ENCODE measurements at places on chromosomes 5 and 9. TPM values are rescaled to one million over a fixed set of nuclear protein-coding genes. Genes with fewer than 3 reads are reported as not detected.

SHROOM1 gene
- 5.2 TPM for total RNA-seq

- no peak overlapping the region for H3K27ac ChIP-seq
- no peaks in the 10 kb centered on the region for H3K4me1 ChIP-seq
- H3K36me3 ChIP-seq: no peaks in the 10 kb centered on the region
- no peak for DNase-seq
- no peaks in the 10 kb centered on the region for H3K27me3 ChIP-seq
Measured at GRCh38 chr5:158368686-158369085, 509.7 kb upstream of the CLINT1 start.

DNA sequence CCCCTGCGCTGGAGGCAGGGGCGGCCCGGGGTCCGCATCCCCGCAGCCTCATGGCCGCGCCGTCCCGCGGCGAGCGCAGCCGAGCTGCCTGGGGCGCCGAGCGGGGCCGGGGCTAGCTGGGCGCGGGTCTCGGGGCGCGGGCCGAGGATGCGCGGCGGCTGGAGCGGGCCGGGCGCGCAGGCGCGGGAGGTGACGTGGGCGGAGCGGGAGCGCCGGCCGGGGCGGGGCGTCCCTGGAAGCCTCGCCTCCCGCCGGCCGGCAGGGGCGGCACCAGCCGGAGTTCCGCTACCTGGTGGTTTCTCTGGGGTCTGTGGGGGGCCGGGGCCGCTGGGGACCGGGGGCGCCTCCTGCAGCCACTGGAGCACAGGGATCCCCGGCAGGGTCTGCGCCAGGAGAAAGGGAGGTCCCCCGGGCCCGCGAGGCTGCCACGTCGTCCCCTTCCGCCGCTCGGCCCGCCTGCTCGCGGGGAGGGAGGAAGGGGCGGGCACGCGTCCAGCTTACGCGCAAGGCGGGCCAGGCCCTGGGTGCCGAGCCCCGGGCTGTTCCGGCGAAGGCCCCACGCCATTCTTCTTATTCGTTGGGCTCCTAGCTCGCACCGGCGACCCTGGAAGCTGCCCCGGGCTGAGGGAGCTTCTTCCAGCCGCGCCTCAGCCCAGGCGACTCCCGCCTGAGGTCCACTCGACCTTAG lies at the start of gene LPCAT1:
TSS of gene LPCAT1 (minus strand) at position 168 of the 688 bp plus-strand sequence. CDS start at position 52, 116 bp downstream.
- peak within 1 kb of the TSS; percentile 71 for H3K4me3 ChIP-seq
- H3K4me1 ChIP-seq: peaks cover 21% of the 10 kb centered on the region
- H3K27me3 ChIP-seq: no peaks in the 10 kb centered on the region
- H3K36me3 ChIP-seq: no peaks in the 10 kb centered on the region
- H3K27ac ChIP-seq: peak within 1 kb of the TSS; percentile 98
- peak; percentile 79 for DNase-seq

PAEP gene
- total RNA-seq: not detected

DNA sequence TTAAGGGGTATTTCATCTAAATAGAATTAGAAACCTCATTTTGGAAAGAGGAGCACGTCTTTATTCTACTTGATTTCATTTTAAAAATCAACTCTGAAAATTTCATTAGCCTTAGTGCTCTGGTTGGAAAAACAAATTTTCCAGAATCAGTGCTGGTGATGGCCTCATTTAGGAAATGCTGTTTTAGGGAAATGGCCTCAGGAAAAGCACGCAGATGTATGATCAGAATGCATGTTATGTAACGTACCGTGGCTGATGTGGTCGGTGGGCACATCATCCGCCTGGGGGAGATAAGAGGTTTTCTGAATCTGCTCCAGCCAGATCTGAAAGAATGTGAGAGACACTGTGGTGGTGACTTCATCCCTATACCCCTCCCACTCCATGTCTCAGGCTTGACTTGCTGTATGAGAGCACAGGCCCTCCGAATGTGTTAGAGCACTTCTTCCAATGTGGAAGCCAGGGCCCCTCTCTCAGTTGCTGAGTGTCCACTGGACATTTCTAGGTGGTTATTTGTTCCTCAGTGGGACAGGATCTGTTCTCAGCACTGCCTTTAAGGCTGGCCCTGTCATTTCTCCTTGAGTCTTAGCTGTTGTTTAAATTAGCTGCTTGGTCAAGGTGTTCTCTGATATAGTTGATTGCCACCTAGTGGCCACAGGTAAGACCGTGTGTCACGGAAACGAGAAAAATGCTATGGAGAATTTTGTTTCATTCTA lies 96.5 kb downstream of the ARHGAP26 start:
- peak; percentile 49 for DNase-seq
- no peak overlapping the region for H3K4me3 ChIP-seq
- no peaks in the 10 kb centered on the region for H3K27me3 ChIP-seq
- H3K27ac ChIP-seq: no peak overlapping the region

DNA sequence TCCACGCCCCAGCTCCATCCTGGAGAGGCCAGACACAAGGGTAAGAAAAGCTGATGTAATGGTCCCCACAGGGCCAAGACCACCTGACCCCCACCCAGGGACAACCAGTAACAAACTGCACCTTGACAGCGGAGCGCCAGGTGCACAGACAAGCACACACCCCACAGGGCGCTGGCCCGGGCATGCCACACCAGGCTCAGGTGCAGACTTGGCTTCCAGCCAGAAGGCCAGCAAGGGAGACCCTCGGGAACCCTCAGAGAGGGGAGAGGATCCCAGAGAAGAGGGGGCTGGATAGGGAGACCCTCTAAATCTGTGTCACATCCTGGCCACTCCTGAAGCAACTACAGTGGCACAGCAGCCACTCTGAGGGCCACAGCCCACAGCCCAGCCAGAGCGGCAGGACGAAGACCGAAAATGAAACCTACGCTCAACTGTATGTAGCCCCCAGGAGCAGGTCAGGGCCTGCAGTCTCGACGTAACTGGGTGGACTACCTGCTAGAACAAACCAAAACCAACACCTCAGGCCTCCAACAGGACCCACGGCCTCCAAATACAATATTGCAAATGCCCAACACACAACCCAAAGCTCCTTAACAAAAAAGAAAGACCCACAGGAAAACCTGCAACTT lies 18.5 kb downstream of the CAMSAP1 start:
- no peak for DNase-seq
- no peak overlapping the region for H3K4me3 ChIP-seq

ZNF474 gene
- not detected for total RNA-seq

ZNF608 gene
- 28.1 TPM for total RNA-seq

NRARP gene
- total RNA-seq: 3.2 TPM

ENTPD2 gene
- total RNA-seq: 0.44 TPM

ZNF354B gene
- 14.7 TPM for total RNA-seq

WDR38 gene
- not detected for total RNA-seq

GRCh38 chr9:112299514-112299913 lies 33.9 kb downstream of the PTBP3 start:
- H3K4me1 ChIP-seq: peaks cover 5% of the 10 kb centered on the region
- no peak overlapping the region for H3K4me3 ChIP-seq
- no peaks in the 10 kb centered on the region for H3K27me3 ChIP-seq
- no peak for DNase-seq
- no peak overlapping the region for H3K27ac ChIP-seq
- no peaks in the 10 kb centered on the region for H3K36me3 ChIP-seq

PLAC8L1 gene
- total RNA-seq: not detected

GRCh38 chr9:130237076-130237475 lies 28.5 kb upstream of the HMCN2 start:
- H3K4me1 ChIP-seq: peaks cover 20% of the 10 kb centered on the region
- H3K27me3 ChIP-seq: no peaks in the 10 kb centered on the region
- no peak overlapping the region for H3K4me3 ChIP-seq
- no peaks in the 10 kb centered on the region for H3K36me3 ChIP-seq
- no peak overlapping the region for H3K27ac ChIP-seq

RAB14 gene
- 89.5 TPM for total RNA-seq

GRCh38 chr5:22293147-22293546 lies 560.0 kb downstream of the CDH12 start:
- no peak overlapping the region for H3K4me3 ChIP-seq
- no peaks in the 10 kb centered on the region for H3K27me3 ChIP-seq
- DNase-seq: no peak
- H3K36me3 ChIP-seq: no peaks in the 10 kb centered on the region
- no peaks in the 10 kb centered on the region for H3K4me1 ChIP-seq
- H3K27ac ChIP-seq: no peak overlapping the region

DNA sequence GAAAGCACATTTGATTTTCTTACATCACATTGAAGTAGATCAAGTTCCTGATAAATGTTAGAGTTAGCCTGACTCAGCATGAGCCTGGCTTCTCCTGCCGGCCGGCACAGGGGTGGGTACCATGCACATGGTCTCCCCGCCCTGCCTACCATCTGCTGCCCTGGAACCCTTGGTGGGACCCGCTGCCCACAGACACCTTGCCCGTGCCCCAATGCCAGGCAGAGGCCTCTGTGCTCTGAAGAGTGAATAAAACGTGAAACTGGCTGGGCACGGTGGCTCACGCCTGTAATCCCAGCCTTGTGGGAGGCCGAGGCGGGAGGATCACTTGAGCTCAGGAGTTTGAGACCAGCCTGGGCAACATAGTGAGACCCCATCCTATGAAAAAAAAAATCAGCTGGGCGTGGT lies 17.3 kb downstream of the EXD3 start:
- H3K36me3 ChIP-seq: no peaks in the 10 kb centered on the region
- no peak overlapping the region for H3K27ac ChIP-seq
- H3K27me3 ChIP-seq: no peaks in the 10 kb centered on the region
- no peak for DNase-seq

C8G gene
- total RNA-seq: not detected

DOLK gene
- 28.0 TPM for total RNA-seq

- H3K36me3 ChIP-seq: no peaks in the 10 kb centered on the region
- peaks cover 11% of the 10 kb centered on the region for H3K4me1 ChIP-seq
- no peaks in the 10 kb centered on the region for H3K27me3 ChIP-seq
- DNase-seq: peak; percentile 24
- no peak overlapping the region for H3K27ac ChIP-seq
- H3K4me3 ChIP-seq: no peak overlapping the region
Measured at GRCh38 chr5:143234162-143234842, 169.2 kb downstream of the NR3C1 start.

DNA sequence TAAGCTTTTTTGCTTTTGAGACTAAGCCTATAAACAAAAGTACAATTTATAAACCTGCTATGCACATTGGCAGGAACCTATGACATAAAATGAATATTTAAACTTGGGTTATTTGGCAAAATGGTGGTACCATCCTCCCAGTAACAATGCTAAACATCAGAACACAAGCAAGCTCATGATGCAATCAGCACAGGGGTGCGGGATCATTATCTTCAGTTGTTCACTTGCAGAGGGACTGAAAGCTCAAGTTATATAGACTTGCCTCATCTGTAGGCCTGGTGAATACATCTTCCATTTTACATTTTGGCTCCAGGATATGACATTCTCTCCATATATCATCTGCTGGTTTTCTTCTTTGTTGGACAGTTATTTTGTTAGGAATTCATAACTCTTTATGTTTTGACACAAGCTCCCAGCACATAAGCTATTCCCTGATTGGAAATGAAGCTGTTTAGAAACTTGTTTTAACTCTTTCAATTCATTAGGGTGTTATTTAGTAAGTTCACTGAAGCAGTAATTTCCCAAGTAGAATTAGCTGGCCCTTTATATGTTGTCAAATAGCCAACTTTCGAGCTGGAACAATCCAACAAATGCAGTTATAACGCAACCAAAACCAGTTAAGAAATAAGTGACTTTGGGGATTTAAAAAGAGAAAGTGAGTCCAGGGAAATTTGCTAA lies 124.7 kb upstream of the LIFR start:
- H3K4me1 ChIP-seq: peaks cover 7% of the 10 kb centered on the region
- H3K36me3 ChIP-seq: no peaks in the 10 kb centered on the region
- H3K27ac ChIP-seq: no peak overlapping the region
- H3K4me3 ChIP-seq: no peak overlapping the region
- no peaks in the 10 kb centered on the region for H3K27me3 ChIP-seq
- no peak for DNase-seq

GRCh38 chr9:19201899-19202891 lies 28.3 kb upstream of the DENND4C start:
- no peak overlapping the region for H3K27ac ChIP-seq
- H3K4me3 ChIP-seq: no peak overlapping the region
- peak; percentile 65 for DNase-seq
- no peaks in the 10 kb centered on the region for H3K36me3 ChIP-seq
- H3K27me3 ChIP-seq: no peaks in the 10 kb centered on the region
- peaks cover 11% of the 10 kb centered on the region for H3K4me1 ChIP-seq

DNA sequence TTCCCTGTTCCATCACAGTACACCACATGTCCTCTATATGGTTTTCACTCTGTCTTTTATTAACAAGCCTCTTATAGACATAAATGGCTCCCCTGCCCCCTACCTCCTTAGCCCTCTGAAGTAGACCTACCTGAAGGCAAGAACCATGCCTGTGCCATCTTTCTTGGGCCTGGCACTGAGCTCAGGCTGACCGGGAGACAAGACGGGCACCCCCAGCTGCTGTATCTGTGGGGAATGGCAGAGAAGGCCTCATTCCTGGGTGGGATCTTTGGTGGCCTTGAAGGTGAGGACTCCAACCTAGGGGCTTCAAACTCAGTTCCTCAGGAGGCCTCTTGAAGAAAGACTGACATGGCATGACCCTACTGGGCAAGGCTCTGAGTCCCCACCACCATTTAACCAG lies 109.9 kb downstream of the GABBR2 start:
- H3K4me1 ChIP-seq: no peaks in the 10 kb centered on the region
- H3K27ac ChIP-seq: no peak overlapping the region
- no peaks in the 10 kb centered on the region for H3K36me3 ChIP-seq
- DNase-seq: no peak

DNA sequence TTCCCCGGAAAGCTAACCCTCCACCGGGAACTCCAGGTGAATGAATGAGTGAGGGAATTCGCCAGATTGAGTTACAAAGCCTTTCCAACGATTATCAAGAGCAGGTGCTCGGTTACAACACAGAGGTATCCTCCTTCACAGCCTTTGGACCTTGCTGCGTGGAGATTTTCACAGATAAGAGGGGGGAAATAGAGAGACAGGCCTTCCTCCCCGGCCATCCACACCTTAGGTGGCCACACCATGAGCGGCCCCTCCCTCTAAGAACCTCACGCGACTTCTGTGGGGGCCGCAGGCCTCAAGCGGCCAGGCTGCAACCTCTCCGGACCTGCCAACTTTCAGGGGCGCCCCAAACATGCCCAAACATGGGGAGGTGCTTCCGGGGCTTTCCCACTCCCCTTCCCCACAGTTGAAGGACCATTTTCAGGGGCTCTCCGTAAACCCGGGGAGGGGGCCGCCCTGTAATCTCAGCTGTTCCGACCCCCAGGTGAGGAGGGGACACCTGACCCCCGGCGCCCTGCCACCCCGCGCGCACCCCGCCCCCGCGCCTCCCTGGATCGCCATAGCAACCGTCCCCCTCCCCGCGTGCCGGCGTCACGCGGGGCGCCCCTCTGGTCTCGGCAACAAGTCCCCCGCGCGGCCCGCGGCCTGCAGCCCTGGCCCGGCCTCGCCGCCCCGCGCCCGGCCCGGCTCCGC lies 603 bp downstream of the DENND1A start:
- H3K27me3 ChIP-seq: no peaks in the 10 kb centered on the region
- H3K36me3 ChIP-seq: no peaks in the 10 kb centered on the region
- no peak overlapping the region for H3K27ac ChIP-seq
- DNase-seq: peak; percentile 20
- no peaks in the 10 kb centered on the region for H3K4me1 ChIP-seq

GCNT4 gene
- total RNA-seq: 2.8 TPM

GRCh38 chr5:34412736-34413135 lies 243.4 kb upstream of the RAI14 start:
- H3K4me1 ChIP-seq: no peaks in the 10 kb centered on the region
- no peak overlapping the region for H3K27ac ChIP-seq
- H3K36me3 ChIP-seq: no peaks in the 10 kb centered on the region
- H3K4me3 ChIP-seq: no peak overlapping the region
- no peak for DNase-seq

CDKN2B-AS1 gene
- 0.69 TPM for total RNA-seq

All from adrenal gland (tissue), 19 donors.